ENCODE measurements at places on chromosomes 11 and 22.

DNA sequence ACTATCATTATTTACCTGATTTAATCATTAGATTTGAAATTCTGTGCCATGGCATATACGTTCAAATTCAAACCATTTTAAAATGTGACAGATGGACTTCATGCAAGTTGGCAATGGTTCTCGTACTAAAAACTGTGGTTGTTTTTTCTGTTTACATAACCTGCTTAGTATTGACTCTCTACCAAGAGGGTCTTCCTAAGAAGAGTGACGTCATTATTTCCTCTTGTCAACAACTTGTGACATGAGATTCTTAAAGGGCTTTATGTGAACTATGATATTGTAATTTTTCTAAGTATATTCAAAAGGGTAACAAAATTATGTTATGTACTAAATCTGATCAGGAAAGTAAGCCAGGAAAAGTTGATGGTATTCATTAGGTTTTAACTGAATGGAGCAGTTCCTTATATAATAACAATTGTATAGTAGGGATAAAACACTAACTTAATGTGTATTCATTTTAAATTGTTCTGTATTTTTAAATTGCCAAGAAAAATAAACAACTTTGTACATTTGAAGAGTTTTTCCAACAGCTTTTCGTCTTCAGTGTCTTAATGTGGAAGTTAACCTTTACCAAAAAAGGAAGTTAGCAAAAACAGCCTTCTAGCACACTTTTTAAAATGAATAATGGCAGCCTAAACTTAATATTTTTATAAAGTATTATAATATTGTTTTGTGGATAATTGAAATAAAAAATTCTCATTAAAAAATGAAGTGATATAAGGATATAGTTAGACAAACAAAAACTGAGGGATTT is 87.0 kb downstream of the GRK3 start:
- no peak for DNase-seq

GRCh38 chr11:93492464-93493251 is 50.5 kb downstream of the SMCO4 start:
- DNase-seq: no peak

DNA sequence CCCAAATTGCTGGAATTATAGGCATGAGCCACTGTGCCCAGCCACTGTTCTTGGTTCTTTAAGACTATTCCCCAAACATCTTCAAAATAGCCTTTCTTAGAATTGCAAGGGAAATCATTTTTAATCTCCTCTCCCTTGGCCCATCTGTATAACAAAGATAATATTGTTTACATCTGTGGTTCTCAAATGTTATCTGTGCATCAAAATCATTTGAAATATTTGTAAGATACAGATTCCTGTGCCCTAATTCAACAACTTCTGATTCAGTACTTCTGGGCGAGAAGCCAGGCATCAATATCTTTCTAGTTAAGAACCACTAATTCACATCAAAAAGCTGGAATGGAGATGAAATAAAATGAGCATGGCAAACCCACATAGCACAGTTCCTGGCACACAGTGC is 83.0 kb downstream of the TMPRSS5 start:
- peak; percentile 81 for DNase-seq

DNA sequence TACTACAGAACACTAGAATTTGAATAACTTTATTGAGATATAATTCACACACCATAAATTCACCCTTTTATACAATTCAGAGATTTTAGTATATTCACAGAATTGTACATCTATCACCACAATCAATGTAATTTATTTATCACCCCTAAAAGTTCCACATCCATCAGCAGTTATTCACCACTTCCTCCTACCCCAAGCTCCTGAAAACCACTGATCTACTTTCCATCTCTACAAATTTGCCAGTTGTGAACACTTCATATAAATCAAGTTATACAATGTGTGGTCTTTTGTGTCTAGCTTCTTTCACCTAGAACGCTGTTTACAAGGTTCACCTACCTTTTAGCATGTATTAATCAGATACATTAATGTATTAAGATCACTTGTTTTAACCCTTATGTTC is 179.6 kb downstream of the TTC28 start:
- no peak for DNase-seq

DNA sequence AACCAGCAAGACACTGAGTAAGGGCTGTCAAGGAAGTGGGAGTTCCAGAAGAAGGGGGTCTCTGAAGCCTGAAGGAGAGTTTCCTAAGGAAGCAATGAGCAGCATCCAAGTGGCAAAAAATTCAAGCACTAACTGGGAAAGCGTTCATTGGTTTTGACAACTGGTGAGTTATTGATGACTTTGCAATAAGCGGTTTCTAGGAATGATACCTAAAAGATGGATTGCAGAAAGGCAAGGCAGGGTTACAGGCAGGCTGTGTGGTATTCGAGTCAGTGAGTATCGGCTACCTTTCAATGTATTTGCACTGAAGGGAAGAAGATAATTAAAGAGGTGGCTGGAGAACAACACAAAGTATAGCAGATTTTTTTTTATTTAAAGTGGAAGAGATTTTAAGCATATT is 59.3 kb upstream of the NCAM1 start:
- no peak for DNase-seq

DNA sequence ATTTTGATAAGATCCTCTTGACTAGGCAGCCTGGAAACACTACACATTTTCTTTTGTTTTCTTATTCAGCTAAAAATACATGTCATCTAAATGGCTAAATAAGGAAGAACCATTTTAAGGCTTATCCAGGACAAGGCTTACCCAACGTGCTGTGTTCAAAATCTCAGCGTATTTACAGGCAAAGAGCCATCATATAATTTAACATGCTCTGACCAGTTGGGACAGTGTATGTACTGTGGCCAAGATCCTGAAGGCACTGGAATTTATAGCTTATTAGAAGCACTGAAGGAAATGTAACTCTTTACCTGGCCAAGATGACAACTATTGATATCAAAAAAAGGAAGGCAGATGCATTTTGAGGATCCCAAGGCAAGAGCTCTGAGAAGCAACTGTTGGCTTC is 71.1 kb downstream of the PPFIBP2 start:
- no peak for DNase-seq

DNA sequence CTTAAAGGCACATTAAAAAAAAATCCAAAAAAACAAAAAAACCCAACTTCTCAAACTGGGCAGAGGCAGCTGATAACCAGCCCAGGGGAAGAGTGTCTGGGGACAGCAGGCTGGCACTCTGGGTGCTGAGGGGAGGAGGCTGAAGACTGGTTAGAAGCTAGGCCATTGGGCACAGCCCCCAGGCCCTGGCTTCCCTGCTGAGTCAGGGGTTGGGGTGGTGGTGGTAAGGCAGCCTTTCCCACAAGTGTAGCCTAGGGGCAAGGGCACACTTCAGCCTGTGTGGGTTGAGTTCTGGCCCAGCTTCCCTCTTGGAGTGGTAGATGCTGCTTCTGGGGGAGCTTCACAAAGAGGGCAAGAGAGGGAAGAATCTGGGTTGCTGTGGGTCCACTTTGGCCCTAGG is 16.3 kb upstream of the ARFGAP3 start:
- DNase-seq: no peak

- no peak for DNase-seq
Observed at GRCh38 chr11:28417601-28418323, 309.6 kb downstream of the METTL15 start.

- DNase-seq: no peak
Observed at GRCh38 chr11:2651826-2652271, 47.9 kb downstream of the KCNQ1OT1 start.

- DNase-seq: no peak
Observed at GRCh38 chr11:117438371-117439000, 110.8 kb downstream of the CEP164 start.

DNA sequence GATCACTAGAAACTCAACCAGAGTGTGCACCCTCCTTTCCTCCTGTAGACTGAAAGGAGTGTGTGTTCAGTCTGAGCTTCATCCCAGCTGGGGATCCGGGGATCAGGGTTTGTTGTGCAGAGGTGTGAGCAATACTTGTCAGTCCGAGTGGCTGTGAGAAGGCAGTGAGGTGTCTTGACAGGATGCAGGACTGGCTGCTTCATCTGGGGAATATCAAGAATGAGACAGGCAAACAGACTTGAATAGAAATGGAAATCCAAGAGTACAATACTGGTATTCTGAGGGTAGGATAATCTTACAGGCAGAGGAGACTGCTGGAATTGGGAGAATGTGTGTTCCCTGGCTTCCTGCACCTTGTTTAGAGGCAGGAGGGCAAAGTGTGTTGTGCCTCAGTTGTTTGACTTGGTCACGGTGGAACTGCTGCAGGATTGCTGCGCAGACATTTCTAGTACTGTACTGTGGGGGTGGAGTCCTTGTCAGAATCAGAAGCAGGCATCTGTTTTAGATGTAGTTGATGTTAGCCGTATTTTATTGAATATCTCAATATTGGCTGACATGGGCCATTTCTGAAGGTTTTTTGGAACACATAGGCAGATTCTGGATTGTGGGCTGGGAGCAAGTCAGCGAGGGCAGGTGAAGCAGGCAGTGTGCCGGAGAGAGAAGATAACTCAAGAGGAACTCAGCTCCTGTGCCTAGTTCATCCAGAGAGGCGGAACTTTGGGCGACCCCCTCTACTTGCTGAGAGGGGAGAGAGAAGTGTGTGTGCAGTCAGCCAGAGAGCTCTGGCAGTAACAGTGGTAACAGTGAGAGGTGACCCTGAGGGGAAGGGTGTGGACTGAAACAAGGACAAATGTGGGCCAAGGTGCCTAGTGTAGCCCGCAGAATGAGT is 27.1 kb upstream of the GRK2 start:
- DNase-seq: peak; percentile 59

GRCh38 chr22:35835998-35836691 is 118.5 kb downstream of the APOL5 start:
- DNase-seq: peak; percentile 89

DNA sequence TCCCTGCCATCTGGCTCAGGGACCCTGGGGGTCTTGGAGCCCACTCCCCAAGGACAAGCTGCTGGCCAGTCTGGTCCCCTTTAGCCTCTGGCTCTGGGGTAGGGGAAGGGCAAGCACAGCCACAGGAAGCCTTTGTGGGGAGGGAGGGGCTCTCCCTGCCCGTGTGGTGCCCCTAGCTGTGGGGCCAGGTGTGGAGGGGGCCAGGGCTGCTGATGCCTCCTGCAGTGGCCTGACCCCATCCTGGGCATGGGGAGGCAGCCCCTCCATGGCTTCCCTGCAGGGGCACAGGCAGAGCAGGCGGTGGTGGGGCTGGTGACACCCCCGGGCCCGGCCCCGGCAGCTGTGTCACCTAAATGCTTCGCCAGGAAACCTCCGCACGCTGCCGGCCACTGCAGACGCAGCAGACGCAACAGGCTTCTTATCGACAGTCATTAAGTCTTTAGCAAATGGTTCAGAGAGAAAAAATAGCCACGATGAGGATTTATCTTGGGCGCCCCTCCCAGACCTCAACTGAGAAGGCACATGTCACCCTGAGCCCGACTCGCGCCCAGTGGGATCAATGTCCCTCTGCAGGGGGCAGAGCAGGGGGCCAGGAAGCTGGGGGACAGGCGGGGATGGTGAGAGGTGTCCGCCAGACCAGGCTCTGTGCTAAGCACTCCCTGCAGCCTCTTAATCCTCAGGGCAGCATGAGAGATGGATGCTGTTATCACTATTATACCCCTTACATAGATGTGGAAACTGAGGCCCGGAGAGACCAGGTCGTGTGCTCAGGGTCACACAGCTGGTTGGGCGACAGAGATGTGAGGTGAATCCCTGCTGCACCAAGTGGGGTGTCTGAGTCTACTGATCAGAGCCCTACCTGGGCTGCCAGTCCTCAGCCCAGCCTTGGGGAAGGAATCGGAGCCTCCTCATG is 33.9 kb downstream of the FLRT1 start:
- no peak for DNase-seq

- peak; percentile 93 for DNase-seq
Observed at GRCh38 chr11:95140397-95141033, 50.9 kb downstream of the ENDOD1 start.

DNA sequence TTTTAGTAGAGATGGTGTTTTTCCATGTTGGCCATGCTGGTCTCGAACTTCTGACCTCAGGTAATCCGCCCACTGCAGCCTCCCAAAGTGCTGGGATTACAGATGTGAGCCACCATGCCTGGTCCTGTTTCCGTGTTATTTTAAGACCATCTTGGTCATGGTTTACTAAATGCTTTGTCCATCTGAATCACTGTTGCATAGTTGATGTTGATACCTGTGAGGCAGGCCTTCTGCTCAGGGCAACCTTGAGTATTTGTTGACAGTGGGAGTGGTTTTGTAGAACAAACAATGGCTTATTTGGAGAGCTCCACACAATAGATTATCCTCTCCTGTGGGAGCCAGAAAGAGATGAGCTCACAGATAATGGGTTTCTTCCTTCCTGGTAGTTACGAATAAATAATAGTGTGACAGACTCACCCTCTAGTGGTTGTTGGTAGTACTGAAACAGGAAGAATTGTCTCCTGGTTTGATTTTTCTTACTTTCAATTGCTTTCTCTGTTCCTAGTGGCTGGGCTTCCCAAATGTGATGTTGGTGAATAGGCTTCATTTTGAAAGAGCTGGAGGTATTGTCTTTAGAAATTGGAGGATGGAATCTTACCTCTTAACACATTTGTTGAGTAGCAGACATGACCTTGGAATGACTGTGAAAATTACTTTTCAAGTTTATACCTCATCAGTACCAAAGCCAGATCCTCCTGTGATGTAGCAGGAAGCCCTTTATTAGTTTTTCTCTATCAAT is 39.0 kb downstream of the CTNND1 start:
- DNase-seq: peak; percentile 73

- DNase-seq: no peak
Observed at GRCh38 chr11:107257710-107258109, 199.9 kb downstream of the CWF19L2 start.

GRCh38 chr11:123145220-123145619 is 49.8 kb downstream of the CLMP start:
- peak; percentile 96 for DNase-seq

DNA sequence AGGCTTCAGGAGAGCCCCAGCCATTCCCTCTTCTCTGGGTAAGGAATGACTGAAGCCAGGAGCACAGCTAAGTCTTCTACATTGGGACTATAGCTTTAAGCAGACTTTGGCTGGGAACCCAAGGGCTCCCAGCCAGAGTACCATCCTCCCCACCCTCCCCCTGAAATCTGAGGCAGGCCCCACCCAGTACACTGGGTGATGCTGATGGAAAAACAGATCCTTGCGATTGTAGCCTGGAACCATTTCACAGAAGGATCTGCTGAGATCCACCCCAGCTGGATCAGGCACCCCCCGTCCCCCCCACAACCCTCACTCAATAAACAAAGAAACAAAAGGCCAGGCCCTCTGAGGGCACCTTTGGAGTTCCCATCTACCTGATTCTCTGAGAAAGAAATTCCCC is 39.8 kb downstream of the IL18BP start:
- peak; percentile 63 for DNase-seq

- DNase-seq: peak; percentile 92
Observed at GRCh38 chr11:15867871-15868270, 488.5 kb downstream of the SOX6 start.

DNA sequence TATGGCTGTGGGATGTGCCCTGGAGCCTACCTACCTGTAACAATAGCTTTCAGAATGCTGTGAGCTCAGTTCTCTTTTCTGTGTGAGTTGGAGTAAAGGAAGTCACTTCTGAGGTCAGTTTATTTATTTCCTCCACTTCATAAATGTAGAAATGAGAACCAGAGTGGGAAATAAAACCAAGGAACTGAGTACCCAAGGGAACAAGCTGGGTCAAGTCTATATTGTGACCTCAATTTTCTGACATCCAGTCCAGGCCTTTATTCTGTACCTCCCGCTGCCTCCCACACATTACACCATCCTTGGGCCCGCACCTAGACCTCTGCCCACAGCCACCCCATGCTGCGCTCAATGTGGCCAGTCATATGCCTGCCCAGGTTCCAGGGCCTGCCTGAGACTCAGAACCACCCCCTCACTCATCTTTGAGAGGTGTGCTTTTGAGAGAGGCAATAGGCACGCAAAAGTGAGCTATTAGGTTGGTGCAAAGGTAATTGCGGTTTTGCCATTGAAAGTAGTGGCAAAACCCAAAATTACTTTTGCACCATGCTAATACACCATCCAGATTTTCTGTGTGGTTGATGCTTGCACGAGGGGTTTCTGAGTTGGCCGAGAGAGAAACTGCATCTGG is 9.8 kb downstream of the MS4A6E start:
- DNase-seq: no peak
